ENCODE measurements at places on chromosomes 2 and 18. TPM values are rescaled to one million over a fixed set of nuclear protein-coding genes. Genes with fewer than 3 reads are reported as not detected.

OR6B2 gene
- not detected for total RNA-seq

XDH gene
- total RNA-seq, result not detected

HES6 gene
- total RNA-seq, result 2.5 TPM

RBFA gene
- total RNA-seq, result 17.5 TPM

LIPG gene
- total RNA-seq, result 0.93 TPM

UGT1A10 gene
- not detected for total RNA-seq

CLHC1 gene
- total RNA-seq, result 4.6 TPM

FAM168B gene
- 124 TPM for total RNA-seq
